ENCODE measurements at places on chromosomes 13 and 19.
A peak's percentile ranks its signal among the peaks of the same experiment; 100 is the strongest.

- no peak for DNase-seq
These were observed 570 bp downstream of the HSPBP1 start for GRCh38 chr19:55279340-55279739.

GRCh38 chr13:109697936-109698335 lies 88.4 kb downstream of the IRS2 start:
- no peak for DNase-seq

- DNase-seq: no peak
These were observed 967 bp downstream of the REXO1 start for GRCh38 chr19:1847348-1847683.

DNA sequence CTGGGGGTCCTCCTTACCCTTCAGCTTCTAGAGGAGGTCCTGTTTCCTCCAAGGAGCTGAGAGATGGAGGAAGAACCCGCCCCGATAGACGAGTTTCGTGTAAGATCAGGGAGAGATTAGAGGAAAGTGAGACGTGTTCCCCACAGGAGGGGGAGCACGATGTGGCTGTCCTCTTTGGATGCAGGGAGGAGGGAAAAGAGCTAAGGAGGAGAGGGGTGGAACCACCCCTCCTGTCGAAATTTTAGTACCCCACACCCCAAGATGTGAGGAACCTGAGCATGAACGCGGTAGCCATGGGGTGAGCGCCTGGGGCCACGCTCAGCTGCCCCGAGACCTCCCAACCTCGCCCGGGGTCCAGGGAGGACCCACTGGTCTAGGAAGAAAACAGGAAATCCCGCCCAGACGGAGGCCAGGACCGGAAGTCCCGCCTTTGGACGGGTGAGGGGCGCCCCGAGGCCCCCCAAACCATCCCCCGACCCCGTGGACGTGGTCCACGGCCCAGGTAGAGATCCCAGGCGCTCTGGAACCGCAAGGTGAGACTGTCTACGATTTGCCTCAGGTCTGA lies 1.2 kb downstream of the AKT1S1 start:
- no peak for DNase-seq

DNA sequence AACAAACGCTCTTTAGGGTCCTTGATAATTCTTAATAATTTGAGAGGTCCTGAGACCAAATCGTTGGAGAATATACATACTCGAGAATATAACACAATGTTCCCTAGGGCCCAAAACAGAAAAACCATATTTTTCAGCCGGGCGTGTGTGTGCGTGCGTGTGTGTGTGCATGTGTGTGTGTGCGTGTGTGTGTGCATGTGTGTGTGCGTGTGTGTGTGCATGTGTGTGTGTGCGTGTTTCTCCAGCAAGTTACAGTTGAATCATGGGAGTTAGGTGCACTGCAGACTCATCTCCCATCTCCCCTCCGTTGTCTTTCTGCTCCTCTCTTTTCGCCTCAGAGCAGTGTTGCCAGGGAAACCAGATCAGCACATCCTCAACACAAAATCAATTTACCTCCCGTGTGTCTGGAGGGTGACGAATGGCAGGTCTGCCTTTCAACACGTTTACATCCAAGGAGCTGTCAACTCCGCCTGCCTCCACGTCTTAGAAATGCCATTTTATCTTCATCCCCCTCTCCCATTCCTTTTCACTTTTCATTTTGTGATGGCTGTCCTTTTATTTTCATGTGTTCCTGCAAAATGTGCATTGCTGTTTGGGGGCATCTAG lies 8.3 kb upstream of the PNMA8B start:
- DNase-seq: no peak

- no peak for DNase-seq
These were observed 305.3 kb downstream of the FGF9 start for GRCh38 chr13:21976159-21976558.

DNA sequence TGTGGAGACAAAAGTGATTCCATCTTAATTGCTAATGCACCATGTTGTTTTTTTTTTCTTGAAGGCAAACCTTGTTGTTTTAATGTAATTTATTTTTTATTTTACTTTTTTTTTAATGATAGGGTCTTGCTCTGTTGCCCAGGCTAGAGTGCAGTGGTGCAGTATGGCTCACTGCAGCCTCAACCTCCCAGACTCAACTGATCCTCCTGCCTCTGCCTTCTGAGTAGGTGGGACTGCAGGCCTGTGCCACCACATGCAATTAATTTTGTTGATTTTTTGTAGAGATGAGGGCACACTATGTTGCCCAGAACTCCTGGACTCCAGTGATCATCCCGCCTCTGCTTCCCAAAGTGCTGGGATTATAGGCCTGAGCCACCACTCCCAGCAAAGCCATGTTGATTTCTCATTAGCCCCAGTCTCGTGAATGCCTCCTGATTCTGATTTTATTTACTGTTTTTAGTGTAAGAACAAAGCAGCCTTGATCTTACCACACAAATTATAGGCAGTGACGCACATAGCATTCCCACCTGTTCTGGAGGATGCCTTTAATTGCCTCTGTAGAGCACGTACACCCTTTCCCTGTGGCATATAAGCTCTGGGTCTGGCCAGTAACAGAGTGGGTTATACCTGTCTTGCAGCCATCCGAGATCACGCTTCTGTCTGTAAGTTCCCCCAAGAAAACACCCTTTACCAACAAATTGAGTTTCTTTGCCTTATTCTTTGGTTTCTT lies 150.4 kb downstream of the GGACT start:
- DNase-seq: no peak

GRCh38 chr19:33878030-33878544 lies 81.4 kb downstream of the KCTD15 start:
- no peak for DNase-seq

DNA sequence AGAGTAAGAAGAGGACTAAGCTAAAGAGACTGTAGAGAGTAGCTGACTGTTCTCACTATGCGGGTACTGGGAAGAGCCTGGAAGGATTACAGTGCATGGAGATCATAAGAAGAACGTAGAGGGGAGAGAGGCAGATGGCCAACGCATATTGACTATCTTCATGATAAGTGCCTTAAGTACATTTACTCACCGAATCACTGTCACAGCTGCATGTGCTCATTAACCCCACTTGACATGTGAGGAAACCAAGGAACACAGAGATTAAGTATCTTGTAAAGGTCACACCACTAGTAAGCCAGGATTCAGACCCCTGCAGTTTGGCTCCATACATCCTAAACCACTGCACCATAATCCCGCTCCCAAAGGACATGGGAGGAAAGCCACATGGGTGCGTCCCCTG lies 34.1 kb downstream of the SMAD9 start:
- no peak for DNase-seq

DNA sequence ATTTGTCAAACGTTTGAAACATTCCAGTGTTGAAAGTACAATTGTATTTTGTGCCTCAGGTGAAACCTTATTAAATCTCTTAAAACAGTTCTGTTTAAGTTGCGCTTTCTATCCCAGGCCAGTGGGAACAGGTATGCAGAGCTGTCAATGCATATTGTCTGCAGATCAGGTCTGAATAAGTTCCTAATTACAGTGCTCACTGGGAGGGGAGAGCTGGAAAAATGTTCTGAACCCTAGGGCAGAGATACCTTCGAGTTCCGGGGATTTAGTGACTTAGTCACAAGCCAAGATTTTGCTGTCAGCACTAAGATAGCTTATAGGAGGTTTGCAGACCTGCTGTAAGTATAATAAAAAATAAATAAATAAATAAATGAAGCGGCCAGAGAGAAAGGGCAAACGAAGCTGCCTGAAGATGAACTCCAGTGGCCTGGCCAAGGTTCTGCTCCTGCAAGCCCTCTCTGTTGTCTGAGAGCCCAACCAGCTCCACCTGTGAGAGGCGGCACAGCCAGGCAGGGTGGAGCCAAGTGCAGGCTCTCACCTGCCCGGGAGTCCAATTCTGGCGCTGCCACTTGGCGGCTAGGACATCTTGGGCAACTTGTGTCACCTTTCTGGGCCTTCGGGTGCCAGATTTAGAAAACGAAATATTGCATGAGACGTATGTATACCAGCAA lies 97.9 kb upstream of the SLC7A1 start:
- no peak for DNase-seq

DNA sequence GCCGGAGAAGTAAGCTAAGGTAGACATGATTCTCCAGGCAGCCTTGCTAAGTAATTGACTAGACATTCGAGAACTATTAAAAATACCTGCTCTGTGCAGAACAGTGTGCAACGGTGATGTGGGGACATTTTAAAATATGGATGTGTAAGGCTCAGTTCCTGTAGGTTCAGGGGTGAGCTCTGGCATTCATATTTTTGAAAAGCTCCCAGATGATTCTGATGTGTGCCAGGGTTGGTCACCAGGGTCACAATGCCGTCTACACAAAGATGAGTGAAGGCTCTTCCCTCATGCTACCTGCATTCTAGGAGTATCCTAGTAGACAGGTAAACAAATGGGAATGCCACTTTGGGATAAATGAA lies 702 bp upstream of the EPSTI1 start:
- no peak for DNase-seq

- DNase-seq: peak; percentile 53
These were observed at the start of gene TMEM255B for GRCh38 chr13:113758651-113759524. TMEM255B (plus strand) TSS chr13:113759226; CDS start chr13:113759270, 44 bp downstream.

GRCh38 chr13:99484473-99484872 lies 16.8 kb upstream of the TM9SF2 start:
- DNase-seq: no peak

- peak; percentile 18 for DNase-seq
These were observed 17.9 kb downstream of the ALG5 start for GRCh38 chr13:36981156-36981743.

DNA sequence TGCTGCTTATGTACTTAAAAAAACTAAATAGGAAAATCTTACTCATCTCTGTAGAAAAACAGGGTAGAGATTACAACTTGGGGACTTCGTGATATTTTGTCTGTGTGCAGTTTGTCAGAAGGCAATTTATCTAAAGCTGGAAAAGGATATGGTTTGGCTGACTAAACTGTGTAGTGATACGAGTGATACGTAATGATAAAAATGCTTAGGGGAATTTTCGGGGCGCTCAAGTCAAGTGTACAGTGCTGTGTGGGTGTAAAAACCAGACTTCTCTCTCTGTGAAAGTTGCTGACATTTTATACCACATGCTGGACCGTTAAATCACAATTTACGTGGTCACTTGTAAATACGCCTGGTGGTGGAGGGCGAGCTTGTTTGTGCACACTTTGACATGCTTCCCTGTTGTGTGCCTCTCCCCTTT lies 221.7 kb downstream of the KCNRG start:
- no peak for DNase-seq

- peak; percentile 79 for DNase-seq
These were observed at the start of gene ZNF578 for GRCh38 chr19:52453324-52454094. ZNF578 (plus strand) TSS chr19:52453553; CDS start chr19:52501846, 48,293 bp downstream.

GRCh38 chr13:87954091-87954490 lies 282.9 kb downstream of the SLITRK5 start:
- no peak for DNase-seq

DNA sequence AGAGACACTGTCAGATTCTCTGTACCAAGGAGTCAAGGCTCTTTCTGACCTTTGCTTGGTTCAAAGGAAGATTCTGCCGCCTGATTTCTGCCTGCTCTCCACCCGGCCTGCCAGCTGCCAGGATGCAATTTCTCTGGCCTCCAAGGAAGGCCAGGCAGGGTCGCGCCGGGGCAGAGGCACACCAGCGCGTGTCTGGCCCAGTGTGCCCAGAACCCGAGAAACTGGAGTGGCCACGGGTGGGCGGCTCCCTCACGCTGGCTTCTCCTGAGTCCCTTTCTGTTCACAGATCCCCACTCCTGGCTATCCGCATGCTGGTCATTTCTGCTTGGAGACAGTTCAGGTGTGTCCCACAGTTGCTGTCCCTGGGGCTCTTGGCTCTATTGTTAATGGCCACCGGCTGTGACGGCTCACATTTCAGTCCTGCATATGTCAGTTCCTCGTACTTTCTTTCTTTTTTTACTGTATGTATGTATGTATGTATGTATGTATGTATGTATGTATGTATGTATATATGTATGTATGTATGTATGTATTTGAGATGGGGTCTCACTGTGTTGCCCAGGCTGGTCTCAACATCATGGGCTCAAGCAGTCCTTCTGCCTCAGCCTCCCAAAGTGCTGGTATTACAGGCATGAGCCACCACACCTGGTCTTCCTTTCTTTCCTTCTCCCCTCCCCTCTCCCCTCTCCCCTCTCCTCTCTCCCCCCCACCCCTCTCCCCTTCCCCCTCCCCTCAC lies 16.9 kb downstream of the TMPRSS9 start:
- no peak for DNase-seq

DNA sequence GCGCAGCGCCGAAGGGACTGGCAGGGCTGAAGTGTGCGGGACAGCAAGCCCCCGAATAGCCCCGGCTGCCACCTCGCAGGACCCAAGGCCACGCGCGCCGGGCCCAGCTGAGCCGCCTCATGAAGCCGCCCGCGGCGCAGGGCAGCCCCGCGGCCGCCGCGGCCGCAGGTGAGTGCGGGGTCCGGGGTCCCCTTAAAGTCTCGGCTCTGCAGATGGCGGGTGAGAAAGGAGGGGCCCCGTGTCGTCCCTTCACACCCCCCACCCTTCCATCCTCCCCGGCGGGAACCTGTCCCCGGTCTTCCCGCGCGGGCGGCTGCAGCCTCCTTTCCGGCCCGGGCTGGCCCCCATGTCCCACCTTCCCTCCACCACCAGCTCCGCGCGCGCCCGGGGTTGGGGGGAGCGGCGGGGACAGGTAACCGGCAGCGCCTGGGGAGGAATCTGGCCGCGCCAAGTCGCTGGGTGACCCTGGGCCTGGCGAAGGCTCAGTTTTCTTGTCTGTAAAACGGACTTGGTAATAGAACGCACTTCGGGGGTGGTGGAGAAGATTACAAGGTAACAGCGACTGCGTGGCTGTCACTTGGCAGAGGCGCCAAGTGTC lies 338 bp downstream of the RGCC start:
- no peak for DNase-seq

- no peak for DNase-seq
These were observed 202.7 kb upstream of the GPC6 start for GRCh38 chr13:93023929-93024328.

DNA sequence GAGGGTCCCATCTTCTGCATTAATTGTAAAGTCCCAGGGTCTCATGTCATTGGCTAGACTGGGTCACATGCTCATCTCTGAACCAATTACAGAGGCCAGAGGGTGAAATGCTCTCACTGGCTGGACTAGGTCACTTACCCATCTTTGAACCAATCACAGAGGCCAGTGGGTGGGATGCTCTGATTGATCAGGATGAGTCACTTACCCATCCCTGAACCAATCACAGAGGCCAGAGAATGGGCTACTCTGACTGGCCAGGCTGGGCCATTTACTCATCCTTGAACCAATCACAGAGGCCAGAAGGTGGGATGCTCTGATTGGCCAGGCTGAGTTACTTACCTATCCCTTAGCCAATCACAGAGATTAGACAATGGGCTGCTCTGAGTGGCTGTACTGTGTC lies 5.3 kb downstream of the MISP start:
- DNase-seq: no peak

DNA sequence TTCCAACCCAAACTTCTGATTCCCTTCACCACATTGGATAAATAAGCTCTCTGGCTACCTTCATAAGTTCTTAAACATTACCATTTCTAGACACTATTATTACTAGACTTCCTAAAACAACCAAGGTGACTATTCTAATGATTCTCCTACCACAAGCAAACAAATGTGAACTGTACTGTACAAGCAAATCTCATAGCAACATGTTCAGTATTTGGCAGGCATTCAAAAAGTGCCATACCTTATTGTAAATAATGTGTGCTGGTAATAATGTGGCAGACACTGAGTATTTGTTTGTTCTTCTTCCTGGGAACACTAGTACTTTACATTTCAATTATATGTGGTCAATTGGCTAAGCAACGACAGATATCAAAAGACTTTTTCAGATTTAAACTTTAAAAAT lies 986.0 kb upstream of the SPRY2 start:
- no peak for DNase-seq

Data from right renal pelvis (tissue), 4 donors.